ENCODE measurements at places on chromosomes 1 and 21.
A peak's percentile ranks its signal among the peaks of the same experiment; 100 is the strongest.

- no peak for DNase-seq
Observed at GRCh38 chr1:35186239-35186638, 6.7 kb downstream of the SFPQ start.

- peak; percentile 24 for DNase-seq
Observed at GRCh38 chr1:37602750-37603694, 7.3 kb upstream of the GNL2 start.

DNA sequence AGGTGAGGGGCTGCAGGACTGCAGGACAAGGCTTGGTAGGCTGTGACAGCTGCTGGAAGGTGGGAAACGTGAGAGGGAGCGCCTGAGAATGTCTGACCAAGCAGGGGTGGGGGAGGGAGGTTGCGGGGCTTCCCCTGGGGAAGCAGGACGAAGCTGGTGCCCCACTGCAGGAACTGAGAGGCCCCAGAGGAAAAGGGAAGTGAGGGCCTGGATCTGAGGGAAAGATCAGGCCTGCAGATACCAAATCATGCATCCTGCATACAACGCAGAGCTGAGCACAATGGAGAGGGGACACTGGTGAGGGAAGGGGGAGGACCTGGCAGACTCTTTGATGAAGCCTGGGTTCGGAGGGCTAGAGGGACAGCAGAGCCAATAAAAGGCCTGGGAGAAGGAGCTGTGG, 65.7 kb upstream of the BACE2 start:
- no peak for DNase-seq

- peak; percentile 25 for DNase-seq
Observed at GRCh38 chr1:185670187-185670627, 64.0 kb upstream of the HMCN1 start.

- DNase-seq = no peak
Observed at GRCh38 chr1:174408146-174408545, 39.6 kb upstream of the GPR52 start.

DNA sequence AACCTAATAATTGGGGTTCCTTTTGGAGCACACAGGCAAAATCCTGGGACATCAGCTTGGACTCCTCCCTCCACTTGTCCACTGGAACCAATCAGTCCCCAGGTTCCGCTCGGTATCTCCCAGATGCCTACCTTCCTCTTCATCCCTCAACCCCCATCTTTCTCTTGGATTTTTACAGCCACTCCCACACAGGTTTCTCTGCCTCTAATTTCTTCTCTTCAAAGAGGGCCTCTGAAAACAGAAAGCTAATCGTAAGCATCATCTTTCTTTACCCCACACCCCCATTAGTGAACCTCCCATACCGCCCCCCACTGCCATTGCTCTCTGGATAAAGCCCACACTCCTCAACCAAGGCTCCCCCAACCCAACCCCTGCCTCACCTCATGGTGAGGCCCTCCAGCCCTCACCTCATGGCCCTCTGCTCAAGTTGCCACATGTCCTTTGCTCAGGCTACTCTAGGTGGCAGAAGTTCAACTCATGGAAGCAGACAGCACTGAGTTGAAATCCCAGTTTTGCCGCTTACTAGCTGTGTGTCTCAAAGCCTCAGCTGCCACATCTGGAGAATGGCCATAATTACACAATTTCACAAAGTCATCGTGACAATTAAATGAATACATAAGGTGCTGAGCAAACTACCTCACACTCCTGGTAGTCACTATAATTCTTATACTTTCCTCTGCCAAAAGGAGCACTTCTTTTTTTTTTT, 18.1 kb upstream of the WASF2 start:
- DNase-seq = no peak

DNA sequence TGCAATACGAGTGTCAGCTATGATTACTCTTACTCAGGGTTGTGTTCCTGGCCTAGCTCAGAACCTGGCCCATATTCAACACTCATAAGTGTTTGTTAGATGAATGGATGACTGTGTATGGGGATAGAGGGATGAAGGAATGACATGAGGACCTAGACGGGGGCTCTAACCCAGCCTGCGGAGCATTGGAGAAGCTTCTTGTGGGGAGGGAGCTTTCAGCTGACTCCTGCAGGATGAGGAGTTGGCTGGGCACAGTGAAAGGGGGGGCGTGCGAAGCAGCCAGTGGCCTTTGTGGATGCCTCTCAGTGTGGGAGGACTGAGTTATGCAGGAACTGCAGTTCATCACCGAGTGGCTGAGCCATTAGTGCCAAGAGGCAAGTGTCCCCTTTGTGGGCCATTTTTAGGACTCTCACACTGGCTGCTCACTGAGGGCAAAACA, 1.2 kb upstream of the EXTL1 start:
- DNase-seq = no peak

DNA sequence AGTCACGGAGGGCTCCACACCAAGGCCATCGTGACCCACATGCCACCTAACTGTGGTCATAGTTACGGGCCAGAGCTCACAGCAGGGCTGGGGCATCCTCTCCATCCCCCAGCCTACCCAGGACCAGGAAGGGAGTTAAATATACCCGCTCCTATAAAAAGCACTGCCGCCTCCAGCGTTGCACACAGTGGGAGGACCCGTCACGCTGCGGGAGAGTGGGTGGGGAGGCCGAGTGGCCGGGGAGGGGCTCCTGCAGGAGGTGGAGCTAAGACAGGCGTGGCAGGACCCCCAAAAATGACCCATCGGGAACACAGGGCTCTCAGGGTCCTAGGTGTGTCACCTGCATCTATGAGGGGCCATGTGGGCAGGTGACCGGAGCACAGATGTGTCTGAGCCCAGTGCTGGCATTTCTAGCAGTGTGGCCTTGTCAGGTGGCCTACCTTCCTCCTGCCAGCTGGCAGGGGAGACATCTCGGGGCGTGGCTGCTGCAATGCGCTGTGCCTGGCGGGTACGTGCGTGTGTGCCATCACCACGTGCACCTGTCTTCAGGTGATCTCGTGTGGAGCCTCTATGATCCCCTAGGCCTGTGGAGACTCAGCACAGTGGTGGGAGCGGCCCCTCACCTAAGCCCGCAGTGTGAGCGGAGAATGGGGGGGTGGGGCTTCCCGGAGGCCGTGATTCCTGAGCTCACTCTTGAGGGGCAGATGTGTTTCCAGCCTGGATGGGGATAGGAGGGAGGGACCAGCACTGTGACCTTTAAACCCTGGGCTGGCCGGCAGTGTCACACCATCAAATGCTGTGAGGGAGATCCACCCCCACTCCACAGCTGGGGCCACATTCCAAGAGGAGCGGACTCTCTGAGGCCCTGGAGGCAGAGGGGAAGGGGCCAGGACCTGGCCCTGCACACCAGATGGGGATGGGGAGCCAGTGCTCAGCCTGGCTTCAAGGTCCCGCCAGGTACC, 17.7 kb downstream of the AGRN start:
- no peak for DNase-seq

DNA sequence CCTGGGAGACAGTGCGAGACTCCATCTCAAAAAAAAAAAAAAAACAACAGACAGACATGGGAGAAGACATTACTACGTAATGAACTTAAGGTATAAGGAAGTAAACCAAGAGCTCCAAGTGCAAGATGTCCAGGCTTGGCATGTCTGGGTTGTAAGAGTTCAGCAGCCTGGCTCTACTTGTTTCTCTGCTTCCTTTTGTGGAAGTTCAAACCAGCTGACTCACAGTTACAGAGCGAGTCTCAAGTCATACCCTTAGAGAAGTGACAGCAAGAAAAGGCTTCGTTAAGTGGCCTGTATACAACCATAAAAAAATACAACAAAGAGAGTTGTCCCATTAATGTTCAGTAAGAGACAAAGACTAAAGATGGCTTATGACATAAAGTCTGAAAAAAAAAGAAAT, 1.3 kb downstream of the RIT1 start:
- DNase-seq = no peak

DNA sequence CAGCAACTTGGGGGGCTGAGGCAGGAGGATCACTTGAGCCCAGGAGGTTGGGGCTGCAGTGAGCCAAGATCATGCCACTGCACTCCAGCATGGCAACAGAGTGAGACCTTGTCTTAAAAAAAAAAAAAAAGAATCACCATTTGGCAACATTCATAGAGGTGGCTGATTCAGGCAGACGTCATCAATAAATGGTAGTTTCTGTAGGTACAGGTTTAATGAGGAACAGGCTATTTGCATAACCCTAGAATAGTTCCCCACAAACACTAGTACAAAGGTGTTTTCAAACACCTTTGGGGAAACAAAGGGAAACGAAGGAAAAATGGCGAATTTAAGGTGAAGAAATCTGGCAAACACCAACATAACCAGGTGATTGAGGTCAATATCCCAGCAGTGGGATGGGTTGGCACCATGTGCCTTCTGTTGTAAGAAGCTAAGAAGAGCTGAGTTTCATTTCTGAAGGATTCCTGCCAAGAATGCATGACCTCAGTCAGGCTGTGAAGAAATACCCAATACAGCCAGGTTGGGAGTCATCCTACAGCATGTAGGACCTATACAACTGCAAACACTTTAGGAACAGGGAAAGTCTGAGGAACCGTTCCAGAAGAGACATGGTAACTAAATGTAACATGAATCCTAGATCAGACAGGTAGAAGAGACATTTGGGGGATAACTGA, 5.6 kb downstream of the LPAR3 start:
- no peak for DNase-seq

GRCh38 chr1:54995835-54996234, 2.9 kb upstream of the BSND start:
- DNase-seq = no peak

GRCh38 chr1:229128066-229128608, 142.8 kb upstream of the RAB4A start:
- no peak for DNase-seq

GRCh38 chr21:44576025-44576420, 2.5 kb downstream of the KRTAP10-4 start:
- no peak for DNase-seq

DNA sequence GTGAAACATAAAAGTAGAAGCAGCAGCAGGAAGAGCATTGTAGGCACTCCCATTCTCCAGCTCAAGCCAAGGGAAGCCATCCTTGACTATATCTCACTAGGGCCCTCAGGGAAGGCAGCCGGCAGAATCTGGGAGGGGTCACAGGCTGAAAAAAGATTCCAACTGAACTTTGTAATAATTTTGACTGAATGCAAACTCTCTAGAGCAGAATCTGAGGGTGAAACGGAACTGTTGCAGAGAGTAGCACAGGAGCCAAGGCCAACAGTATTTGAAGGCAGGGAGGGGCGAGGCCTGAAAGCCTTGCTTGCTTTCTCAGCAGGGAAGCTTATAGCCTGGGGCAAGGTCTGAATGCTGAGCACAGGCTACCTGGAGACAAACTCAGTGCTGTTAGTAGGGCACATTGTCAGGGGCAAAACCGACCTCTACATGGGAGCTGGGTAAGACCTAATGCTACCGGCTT, 180.6 kb downstream of the COL24A1 start:
- no peak for DNase-seq

DNA sequence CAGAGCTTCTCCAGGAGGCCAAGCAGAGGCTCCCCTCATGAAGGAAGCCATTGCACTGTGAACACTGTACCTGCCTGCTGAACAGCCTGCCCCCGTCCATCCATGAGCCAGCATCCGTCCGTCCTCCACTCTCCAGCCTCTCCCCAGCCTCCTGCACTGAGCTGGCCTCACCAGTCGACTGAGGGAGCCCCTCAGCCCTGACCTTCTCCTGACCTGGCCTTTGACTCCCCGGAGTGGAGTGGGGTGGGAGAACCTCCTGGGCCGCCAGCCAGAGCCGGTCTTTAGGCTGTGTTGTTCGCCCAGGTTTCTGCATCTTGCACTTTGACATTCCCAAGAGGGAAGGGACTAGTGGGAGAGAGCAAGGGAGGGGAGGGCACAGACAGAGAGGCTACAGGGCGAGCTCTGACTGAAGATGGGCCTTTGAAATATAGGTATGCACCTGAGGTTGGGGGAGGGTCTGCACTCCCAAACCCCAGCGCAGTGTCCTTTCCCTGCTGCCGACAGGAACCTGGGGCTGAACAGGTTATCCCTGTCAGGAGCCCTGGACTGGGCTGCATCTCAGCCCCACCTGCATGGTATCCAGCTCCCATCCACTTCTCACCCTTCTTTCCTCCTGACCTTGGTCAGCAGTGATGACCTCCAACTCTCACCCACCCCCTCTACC, 19.1 kb downstream of the CSF1 start:
- no peak for DNase-seq

- DNase-seq = peak; percentile 69
Observed at GRCh38 chr1:37486680-37487618, 12.6 kb downstream of the ZC3H12A start.

DNA sequence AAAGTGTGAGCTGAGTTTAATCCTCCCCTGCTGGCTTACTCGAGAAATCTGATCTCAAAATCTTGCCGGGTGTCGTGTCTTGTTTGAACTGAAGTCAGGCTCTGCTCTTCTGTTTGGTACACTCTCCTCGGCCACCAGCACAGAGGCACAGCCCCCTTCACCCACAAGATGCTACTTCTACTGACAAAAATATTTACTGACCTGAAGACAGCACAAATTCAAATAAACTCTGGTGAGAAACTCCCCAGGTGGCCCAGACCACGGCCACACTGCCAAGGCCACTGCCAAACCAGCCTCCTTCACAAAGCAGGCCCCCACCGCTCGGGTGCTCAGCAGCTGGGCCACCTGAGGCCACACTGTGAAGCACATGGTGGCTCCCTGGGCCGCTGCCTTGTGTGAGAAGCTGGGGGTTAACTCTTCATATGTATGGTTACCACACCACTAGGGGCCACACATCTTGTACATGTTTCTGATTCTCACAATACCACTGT, 80.6 kb downstream of the TGFBR3 start:
- DNase-seq = no peak

DNA sequence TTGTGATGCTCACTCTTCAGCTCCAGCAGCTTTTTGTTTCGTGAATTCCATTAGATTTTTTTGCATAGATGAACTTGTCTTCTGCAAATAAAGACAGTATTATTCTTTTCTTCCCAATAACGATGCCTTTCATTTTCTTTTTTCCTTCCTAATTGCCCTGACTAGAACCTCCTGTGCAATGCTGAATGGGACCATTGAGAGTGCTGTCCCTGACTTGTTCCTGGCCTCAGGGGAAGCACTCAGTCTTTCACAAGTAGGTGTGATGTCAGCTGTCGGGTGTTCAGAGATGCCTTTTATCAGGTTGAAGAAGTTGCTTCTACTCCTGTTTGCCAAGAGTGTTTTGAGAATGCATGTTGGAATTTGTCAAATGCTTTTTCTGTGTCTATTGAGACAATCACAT, 64.3 kb upstream of the ADARB1 start:
- DNase-seq = no peak

DNA sequence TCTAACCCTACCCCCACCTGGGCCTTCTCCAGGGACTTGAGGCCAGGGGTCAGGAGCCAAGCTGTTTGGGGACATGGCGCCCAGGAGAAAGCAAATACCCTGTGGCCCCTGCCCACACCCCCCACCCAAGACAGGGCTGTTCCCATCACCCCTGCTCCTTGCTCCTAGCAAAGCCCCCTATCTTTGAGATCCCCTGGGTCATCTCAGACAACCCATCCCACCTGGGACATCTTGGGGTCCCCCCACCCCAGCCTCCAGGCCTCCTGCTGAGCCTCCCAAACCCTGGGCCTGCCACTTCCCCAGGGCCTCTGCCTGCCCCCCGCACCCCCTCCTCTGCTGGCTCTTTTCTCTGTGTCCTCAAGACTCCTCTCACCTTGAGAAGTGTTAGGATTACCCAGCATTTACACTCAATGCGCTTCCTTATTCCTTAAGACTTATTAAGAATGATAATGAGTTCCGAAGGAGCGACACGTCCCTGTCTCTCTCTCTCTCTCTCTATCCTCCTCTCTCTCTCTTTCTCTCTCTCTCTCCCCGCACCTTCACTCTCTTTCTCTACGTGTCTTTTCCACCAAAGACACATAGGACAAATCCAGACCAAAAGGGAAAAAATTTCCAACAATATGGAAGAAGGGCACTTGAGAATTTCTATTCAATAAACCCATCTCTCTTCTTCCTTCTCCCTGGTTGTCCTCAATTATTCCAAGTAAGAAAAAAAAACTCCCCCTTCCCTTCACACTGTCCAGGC, 7.2 kb downstream of the CASZ1 start:
- no peak for DNase-seq

Measured in activated CD4-positive, alpha-beta T cell treated with anti-CD3 and anti-CD28 coated beads, Interleukin-2, amount 50 U/mL, for 24 hours (primary cell).